HFFc6 (cell line): ENCODE measurements at places on chromosomes 2 and 18. TPM values are rescaled to one million over a fixed set of nuclear protein-coding genes. Genes with fewer than 3 reads are reported as not detected.

The CCDC141 gene
- not detected in 3 replicates for total RNA-seq

The PASK gene
- total RNA-seq, result 2.6 and 5.5 TPM in 2 replicates

The AQP12B gene
- not detected in 3 replicates for total RNA-seq

GRCh38 chr18:48888773-48889080 is 62.0 kb downstream of the SMAD7 start:
- no peak for DNase-seq

GRCh38 chr2:184363213-184363612 is 235.1 kb upstream of the ZNF804A start:
- DNase-seq, result no peak
